ENCODE measurements at places on chromosomes 7 and 10. TPM values are rescaled to one million over a fixed set of nuclear protein-coding genes. Genes with fewer than 3 reads are reported as not detected.

The TMEM184A gene
- total RNA-seq: 0.28 TPM

The ANKRD61 gene
- under 0.01 TPM for total RNA-seq

The VAX1 gene
- total RNA-seq: not detected

The GIMAP2 gene
- total RNA-seq: not detected

The FAM241B gene
- total RNA-seq: 0.18 TPM

The SKIDA1 gene
- 0.56 TPM for total RNA-seq

The TRIM8 gene
- total RNA-seq: 25.5 TPM

The MYH16 gene
- total RNA-seq: 0.18 TPM

The DRGX gene
- not detected for total RNA-seq

The ACSL5 gene
- 1.1 TPM for total RNA-seq

The GNAI1 gene
- total RNA-seq: 44.2 TPM

The SDK1 gene
- total RNA-seq: 1.6 TPM

The NYAP1 gene
- total RNA-seq: 0.28 TPM

The CRHR2 gene
- not detected for total RNA-seq

The RAPGEF5 gene
- 0.28 TPM for total RNA-seq

The CALCR gene
- not detected for total RNA-seq

The ABCB4 gene
- total RNA-seq: not detected

The ARHGEF35 gene
- total RNA-seq: not detected

The C10orf67 gene
- 0.18 TPM for total RNA-seq

The HSPB1 gene
- total RNA-seq: 48.6 TPM

The HOXA10 gene
- total RNA-seq: 0.28 TPM

The PDE6C gene
- not detected for total RNA-seq

The PHYHIPL gene
- total RNA-seq: not detected
